Fibroblast of skin of back (primary cell): ENCODE measurements at places on chromosomes 7 and 10.
A peak's percentile ranks its signal among the peaks of the same experiment; 100 is the strongest.

DNA sequence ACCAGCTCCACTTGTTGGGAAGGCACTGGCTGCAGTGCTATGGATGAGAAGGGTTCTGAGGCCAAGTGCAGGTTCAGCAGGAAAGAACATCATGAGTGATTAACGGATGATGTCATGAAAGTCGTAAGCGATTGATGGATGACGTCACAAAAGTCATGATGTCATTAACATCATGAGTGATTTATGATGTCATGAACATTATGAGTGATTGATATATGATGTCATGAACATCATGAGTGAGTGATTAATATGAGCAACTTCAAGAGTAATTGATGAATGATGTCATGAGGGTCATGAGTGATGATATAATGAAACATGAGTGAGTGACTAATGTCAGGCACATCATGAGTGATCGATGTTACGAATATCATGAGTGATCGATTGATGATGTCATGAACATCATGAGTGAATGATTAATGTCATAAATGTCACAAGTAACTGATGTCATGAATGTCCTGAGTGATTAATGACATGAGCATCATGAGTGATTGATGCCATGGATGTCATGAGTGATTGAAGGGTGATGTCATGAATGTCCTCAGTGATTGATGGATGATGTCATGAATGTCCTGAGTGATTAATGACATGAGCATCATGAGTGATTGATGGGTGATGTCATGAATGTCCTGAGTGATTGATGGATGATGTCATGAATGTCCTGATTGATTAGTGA, 185.6 kb downstream of the PAXIP1 start:
- no peak for DNase-seq

DNA sequence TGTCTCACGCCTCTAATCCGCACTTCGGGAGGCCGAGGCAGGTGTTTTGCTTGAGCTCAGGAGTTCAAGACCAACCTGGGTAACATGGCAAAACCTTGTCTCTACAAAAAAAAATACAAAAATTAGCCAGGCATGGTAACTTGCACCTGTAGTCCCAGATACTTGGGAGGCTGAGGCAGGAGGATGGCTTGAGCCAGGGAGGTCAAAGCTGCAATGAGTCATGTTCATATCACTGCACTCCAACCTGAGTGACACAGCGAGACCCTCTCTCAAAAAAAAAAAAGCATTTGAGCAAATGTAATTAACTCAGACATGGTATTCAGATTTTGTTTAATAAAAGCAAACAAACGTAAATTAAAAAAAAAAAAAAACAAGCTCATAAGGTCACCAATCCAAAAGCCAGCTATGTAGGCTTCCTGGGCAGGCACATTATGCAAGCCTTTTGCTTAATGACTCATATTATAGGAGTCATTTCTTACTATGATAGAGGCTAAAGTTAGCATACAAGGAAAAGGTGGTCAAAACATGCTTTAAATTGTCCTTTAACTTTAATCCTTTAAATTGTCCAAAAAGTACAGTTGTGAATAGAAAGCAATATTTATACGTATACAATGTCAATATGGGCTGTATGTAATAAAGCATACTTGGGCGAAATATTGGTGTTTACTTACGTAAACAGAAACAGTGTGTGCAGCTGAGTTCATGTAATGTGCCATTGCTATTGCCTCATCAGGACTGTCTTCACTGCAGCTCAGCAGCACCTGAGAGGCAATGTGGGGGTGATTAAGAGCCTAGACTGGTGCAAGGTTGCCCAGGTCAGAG, 13.0 kb downstream of the AKR1D1 start:
- no peak for DNase-seq

GRCh38 chr7:11710377-11710776, 121.6 kb downstream of the THSD7A start:
- DNase-seq, result no peak

DNA sequence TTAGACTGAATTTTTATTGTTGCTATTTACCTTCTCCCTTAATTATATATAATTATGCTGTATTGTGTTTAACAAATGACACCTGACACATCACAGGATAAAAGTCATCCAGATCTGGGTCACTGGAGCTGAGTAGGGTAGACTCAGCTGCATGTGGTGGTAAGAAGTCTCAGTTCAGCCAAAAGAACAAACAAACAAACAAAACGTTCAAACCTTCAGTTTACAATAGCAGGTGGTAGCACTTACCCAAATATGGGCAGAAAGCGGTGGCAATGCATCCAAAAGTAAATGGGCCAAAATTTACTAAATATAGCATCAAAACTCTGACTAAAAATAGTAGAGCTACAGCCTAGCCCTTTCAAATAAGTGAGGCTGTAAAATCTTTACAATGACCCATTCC, 42.2 kb downstream of the ZWINT start:
- DNase-seq, result no peak

DNA sequence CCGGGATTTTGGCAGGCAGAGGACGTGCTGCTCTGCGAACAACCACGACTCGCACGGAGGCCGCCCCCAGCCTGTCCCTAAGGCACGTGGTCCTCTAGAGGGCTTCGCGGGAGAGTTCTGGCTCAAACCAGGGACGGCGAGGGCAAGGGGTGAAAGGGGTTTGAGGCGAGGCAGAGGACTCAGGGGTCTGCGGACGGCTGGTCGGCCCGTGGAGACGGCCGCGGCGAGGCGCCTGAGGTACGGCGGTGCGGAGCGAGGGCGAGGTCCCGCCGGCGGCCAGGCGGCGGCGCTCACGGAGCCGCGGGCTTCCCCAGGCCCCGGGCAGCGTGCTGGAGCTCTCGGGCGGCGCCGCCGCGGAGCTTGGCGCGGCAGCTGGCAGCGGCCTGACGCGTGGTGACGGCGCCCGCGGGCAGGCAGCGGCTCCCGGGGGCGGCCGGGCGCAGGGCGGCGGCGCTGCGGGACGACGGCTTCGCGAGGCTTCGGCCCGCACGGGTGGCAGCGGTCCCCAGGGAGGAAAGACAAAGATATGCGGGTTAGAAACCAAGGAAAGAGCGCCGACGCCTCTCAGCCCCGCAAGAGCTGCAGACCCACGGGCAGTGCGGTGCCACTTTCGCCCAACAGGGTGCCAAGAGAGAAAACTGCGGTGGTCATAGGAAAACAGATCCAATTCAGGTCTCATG, 44.8 kb downstream of the ZNF800 start:
- DNase-seq, result peak; percentile 71

- DNase-seq, result no peak
These were observed 203.9 kb downstream of the ELFN1 start for GRCh38 chr7:1873857-1874589.

DNA sequence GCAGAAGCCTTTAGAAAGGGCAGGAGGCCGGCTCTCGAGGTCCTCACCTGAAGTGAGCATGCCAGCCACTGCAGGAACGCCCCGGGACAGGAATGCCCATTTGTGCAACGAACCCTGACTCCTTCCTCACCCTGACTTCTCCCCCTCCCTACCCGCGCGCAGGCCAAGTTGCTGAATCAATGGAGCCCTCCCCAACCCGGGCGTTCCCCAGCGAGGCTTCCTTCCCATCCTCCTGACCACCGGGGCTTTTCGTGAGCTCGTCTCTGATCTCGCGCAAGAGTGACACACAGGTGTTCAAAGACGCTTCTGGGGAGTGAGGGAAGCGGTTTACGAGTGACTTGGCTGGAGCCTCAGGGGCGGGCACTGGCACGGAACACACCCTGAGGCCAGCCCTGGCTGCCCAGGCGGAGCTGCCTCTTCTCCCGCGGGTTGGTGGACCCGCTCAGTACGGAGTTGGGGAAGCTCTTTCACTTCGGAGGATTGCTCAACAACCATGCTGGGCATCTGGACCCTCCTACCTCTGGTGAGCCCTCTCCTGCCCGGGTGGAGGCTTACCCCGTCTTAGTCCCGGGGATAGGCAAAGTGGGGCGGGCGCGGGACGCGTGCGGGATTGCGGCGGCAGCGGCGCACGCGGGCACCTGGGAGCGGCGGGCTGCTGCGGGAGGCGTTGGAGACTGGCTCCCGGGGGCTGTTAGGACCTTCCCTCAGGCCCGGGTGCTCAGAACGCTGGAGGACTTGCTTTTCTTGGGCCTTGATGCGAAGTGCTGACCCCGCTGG, at the start of gene FAS:
Gene FAS, plus strand, starts transcription at position 415 of the 777 bp plus-strand sequence. Its CDS starts 79 bp downstream, at position 494.
- DNase-seq, result peak; percentile 54

DNA sequence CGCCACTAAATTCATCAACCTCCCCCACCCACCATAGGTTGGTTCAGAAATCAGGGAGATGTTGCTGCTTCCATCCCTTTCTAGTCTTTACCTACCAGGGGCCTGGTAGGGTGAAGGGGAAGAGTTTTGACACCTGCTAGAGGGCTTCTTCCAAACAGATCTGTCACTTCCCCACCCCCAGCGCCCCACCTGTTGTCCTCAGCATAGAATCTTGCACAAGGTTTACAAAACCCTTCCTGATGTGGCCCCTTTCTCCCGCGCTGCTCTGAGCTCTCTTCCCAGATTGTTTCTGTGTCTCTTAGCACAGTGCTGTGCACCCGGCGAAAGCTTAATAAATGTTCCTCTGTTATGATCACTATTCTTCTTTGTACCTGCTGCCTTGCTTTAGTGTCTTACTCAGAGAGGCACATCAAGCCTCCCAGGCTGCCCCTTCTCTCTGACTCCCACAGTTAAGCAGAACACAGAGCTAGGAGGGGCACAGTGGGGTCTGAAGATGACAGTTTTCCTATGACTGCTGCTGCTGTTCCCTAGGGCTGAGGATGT, 11.2 kb upstream of the C10orf95 start:
- DNase-seq, result no peak

GRCh38 chr10:20257422-20257821, 441.2 kb downstream of the PLXDC2 start:
- no peak for DNase-seq

- DNase-seq, result no peak
These were observed 29.0 kb upstream of the EIF5AL1 start for GRCh38 chr10:79483299-79483698.

GRCh38 chr10:71268247-71268691, 50.8 kb upstream of the SLC29A3 start:
- peak; percentile 49 for DNase-seq

- no peak for DNase-seq
These were observed 11.6 kb downstream of the AOC1 start for GRCh38 chr7:150863946-150864345.

- no peak for DNase-seq
These were observed 743.4 kb downstream of the TNS3 start for GRCh38 chr7:46838463-46838862.

- peak; percentile 68 for DNase-seq
These were observed 559 bp downstream of the TRA2A start for GRCh38 chr7:23531050-23531793.

GRCh38 chr7:491292-491957, 28.2 kb downstream of the PDGFA start:
- DNase-seq, result no peak

DNA sequence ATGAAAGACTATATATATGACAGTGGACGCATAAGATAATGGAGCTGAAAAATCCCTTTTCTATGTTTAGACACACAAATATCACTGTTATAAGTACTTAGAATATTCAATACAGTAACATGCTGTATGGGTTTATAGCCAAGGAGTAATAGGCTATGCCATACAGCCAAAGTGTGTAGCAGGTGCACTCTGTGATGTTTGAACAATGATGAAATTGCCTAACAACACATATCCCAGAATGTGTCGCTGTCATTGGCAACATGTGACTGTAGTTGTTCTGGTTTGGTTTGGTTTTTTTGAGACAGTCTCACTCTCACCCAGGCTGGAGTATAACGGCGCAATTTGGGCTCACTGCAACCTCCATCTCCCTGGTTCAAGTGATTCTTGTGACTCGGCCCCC, 26.1 kb downstream of the NOM1 start:
- DNase-seq, result no peak

GRCh38 chr10:129467359-129468064, 471 bp downstream of the MGMT start:
- peak; percentile 2 for DNase-seq

DNA sequence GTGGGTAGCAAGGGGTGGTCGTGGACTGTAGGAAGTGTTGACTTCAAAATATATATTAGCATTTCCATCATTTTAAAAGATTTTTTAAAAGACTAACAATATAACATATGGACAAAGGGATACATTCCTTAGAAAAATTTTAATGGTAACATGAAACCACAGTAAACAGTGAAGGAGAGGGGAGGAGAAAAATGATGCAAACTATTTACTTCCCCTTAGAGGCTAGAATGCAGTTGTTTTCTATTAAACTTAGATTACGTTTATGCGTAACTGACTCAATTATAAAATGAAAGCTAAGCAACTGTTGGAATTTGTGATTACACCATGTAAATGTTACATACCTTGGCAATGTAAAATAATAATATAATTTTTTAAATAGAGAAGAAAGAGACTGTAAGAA, 41.3 kb downstream of the CALD1 start:
- DNase-seq, result no peak

- no peak for DNase-seq
These were observed 125.1 kb downstream of the SFMBT2 start for GRCh38 chr10:7285522-7286322.

GRCh38 chr7:15130666-15131541, 228.4 kb upstream of the DGKB start:
- peak; percentile 81 for DNase-seq

- DNase-seq, result no peak
These were observed 124.3 kb upstream of the WNT16 start for GRCh38 chr7:121204537-121204936.

DNA sequence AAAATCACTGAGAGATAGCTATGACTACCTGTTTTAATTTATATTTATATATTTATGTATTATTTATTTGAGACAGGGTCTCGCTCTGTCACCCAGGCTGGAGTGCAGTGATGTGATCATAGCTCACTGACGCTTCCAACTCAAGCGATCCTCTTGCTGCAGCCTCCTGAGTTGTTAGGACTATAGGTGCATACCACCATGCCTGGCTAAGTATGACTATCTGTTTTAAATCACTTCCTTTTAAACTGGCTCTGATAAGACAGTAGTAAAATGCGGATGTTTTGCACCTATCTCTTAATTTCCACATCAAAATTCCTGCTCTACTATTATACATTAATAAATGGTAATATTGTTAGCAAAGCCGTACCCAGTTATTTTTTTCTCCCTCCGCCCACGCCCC, 41.8 kb downstream of the DNMBP start:
- no peak for DNase-seq

DNA sequence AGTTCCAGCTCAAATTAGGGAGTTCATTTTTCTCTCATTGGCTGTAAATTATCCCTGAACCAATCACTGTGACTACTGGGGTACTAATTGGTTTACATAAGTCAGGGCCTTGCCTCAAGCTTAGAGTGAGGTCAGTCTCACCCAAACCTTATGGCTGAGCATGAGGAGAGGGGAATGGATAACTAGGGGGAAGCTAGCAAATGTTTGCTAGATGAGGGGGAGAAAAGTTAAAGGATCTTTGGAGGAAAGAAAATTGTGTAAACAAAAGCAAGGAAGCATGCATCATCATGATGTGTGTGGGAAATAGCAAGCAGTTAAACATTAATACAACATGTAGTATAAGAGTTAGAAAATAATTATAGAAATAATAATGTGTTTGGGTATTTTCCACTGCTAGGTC, 121.9 kb downstream of the BBS9 start:
- DNase-seq, result no peak

GRCh38 chr7:152872061-152872744, 112.7 kb downstream of the ACTR3B start:
- no peak for DNase-seq

- no peak for DNase-seq
These were observed 20.6 kb downstream of the PAPOLB start for GRCh38 chr7:4841007-4841784.
